ENCODE measurements at places on chromosomes 3 and 15.

- DNase-seq, result peak; percentile 75
Measured at GRCh38 chr3:112979244-112979832, 4.4 kb upstream of the CD200R1 start.

GRCh38 chr3:136473716-136474326, 223.7 kb downstream of the PCCB start:
- DNase-seq, result no peak

DNA sequence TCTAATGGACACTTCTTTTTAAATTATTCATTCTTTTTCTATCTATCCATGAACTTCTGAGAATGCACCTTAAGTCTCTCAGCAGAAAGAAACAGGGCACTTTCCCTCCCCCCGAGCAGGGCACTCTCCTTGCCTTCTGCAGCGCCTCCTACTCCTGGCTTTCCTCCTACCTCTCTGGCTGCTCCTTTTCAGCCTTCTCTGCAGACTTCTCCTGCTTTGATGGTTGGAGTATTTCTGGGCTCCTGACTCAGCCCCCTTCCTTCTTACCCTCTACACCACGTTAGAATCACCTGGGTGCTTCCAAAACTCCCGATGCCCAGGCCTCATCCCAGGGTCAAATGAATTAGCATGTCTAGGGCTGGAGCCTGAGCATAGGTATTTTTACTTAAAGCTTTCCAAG, 3.4 kb downstream of the SCN5A start:
- no peak for DNase-seq

- peak; percentile 10 for DNase-seq
Measured at GRCh38 chr3:32882603-32883025, 64.8 kb downstream of the TRIM71 start.

- no peak for DNase-seq
Measured at GRCh38 chr15:62626903-62627302, 415.6 kb upstream of the TPM1 start.

DNA sequence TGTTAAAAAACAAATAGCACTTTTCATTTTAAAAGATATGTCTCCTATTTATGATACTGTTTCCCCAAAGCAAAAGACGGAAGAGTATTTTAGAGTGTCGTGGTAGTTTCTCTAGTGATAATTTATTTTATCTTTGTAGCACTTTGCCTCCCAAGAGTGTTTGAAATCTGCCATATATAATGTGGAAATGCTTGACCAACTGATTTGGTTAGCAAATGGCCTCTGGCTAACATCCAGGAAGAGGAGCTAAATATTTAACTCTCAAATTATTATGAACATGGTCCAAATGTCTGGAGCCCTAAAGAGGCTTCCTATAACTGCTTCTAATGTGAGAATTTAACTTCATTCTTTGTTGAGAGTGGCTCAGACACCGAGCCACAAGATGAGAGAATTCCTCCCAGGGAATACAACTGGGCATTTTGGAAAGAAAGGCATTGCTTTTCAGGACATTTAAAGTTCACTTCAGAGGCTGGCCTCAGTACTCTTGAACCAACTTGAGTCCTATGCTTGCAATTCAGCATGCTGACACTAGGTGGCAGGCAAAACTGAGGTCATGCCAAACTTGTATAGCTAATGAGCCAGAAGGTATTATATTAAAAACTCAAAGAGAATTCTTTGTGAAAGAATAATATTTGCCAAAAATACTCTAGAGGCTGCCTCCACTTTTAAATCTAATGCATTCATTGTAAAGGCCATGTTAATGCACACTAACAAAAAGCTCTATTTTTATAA, 104.5 kb downstream of the RARB start:
- no peak for DNase-seq

- DNase-seq, result no peak
Measured at GRCh38 chr3:183491923-183492848, 63.3 kb downstream of the KLHL6 start.

- DNase-seq, result no peak
Measured at GRCh38 chr3:100796556-100796955, 87.3 kb downstream of the TFG start.

DNA sequence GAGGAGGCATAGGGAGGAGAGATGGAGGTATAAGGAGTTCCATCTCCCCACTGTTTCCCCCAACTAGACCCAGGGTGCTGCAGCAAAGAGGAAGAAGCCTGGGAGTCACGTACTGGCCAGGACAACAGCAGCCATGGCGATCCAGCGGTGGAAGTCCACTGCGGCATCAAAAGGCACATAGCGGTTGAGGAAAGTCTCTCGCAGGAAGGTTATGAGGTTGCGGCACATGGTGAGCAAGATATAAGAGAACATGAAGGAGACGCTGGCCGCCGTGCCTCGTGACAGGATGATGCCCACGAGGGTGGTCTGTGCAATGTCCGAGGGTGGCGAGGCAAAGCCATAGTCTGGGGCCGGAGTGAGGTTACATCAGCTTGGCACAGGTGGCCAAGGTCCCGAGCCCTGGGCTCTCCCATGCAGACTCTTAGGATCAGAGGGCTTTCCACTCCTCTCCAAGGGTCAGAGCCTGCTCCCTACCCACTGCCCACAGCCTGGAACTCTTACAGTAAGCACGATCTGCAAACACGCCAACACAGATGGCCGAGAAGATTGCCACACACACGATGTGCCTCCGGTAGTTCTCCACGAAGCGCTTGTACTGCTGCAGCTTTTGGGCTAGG, 14.3 kb downstream of the DUOX2 start:
- DNase-seq, result no peak

GRCh38 chr15:58038426-58039078, 27.0 kb downstream of the ALDH1A2 start:
- DNase-seq, result no peak

GRCh38 chr15:85865070-85865684, 70.5 kb upstream of the KLHL25 start:
- DNase-seq, result no peak

- no peak for DNase-seq
Measured at GRCh38 chr3:73745526-73746191, 120.9 kb upstream of the PDZRN3 start.

- no peak for DNase-seq
Measured at GRCh38 chr3:4744405-4745234, 234.6 kb upstream of the BHLHE40 start.

DNA sequence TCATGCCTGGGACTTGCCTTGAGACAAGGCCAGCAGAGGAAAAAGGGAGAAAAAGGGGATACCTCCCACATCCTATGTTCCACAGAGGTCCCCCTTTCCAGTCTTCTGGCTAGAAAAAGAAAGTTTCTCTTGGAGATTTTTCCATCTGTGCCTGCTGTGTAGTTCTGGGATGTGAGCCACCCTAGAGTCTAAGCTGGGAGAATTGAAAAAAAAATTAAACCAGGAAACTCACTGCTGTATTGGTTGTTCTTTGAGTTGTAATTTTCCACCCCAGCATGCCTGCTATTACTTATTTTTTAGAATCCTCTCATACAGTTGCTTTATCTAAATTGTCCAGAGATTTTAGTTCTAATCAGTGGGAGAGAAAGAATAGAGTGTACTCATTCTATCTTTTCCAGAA, 68.4 kb downstream of the SV2B start:
- no peak for DNase-seq

DNA sequence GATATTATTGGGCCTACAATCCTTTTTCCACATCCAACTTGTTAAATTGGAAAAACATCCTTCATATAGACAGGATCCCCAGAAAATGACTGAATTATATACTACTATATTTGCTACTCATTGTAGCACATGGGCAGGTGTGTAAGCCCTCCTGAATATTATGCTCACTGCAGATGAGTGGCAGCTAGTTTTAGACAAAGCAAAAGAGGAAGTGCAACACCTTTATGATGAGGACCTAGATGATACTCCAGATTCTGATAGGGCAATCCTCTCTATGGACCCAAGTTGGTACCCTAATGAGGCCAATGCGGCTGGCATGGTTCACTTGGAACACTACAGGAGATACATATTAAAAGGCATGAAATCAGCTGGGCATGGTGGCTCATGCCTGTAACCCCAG, 119.1 kb upstream of the PLCL2 start:
- no peak for DNase-seq

- DNase-seq, result no peak
Measured at GRCh38 chr3:161409858-161410257, 38.5 kb upstream of the SPTSSB start.

GRCh38 chr3:154356009-154356408, 31.7 kb upstream of the DHX36 start:
- DNase-seq, result no peak

GRCh38 chr3:59788133-59788532, 738.3 kb upstream of the CFAP20DC start:
- DNase-seq, result no peak

DNA sequence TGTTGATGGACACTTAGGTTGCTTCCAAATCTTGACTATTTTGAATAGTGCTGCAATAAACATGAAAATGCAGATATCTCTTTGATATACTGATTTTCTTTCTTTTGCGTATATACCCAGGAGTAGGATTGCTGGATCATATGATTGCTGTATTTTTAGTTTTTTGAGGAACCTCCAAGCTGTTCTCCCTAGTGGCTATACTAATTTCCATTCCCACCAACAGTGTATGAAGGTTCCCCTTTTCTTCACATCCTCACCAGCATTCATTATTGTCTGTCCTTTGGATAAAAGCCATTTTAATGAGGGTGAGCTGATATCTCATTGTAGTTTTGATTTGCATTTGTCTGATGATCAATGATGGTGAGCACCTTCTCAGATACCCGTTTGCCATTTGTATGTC, 12.5 kb downstream of the PATL2 start:
- DNase-seq, result no peak

DNA sequence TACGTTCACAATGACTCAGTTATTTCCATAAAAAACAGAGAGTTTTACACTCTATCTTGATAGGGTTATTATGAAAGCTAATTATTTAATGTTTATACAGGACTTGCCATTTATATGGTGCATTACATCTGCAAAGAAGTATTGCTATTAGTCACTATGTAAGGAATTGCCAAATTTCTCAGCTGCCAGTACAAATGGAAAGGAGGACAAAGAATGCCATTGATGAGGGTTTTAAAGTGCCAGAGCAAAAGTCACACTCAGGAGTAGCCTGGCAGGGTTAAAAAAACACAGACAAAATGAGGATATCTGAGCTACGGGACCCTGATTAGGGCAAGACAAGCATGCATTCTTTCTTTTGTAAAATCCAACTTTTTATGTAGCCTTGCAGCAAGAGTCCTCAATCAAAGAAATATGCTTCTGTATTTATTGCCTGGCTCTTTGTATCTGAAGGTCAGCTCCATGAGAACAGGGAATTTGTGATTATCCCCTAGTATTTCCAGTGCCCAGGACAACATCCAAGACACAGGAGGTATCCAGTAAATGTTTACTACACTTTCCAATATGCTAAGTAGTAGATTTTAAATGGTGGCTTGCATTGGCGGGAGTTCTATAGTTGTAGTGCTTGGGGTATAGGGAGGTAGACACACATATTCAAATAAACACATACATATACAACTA, 1013.6 kb downstream of the ROBO1 start:
- DNase-seq, result no peak

- DNase-seq, result no peak
Measured at GRCh38 chr15:84143753-84144314, 91.7 kb upstream of the GOLGA6L4 start.

DNA sequence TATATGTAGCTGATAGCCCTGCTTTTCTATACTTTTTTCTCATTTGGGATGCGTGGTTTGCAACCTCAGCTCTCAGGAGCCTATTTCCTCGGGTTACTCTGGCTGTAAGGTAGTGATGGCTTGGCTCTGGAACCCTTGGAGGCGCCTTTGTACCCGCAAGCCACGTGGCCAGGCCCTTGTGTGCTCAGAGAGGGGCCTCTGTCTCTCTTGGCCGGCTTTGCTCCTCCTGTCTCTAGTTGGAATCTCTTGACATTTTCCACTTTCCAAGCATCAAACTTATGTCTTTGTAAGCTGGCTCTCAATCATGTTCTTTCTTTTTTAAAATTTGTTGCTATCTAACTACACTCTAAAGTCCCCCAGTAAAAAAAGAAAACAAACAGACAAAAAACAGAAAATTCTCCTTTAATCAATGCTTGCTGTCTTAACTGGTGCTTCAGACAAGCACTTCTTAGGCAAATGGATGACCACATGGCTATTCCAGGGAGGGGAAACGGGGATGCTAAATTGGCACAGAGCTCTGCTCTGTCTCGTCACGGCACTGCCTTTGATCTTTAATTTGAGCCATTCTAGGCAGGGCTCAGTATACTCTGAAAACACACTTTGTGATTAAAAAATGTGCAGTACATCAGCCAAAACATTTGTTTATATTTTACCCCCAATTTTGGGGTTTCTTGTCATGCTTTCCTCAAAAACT, 180.4 kb upstream of the NR2E3 start:
- DNase-seq, result no peak

- no peak for DNase-seq
Measured at GRCh38 chr3:98655666-98656065, 62.3 kb upstream of the CPOX start.

GRCh38 chr3:113136071-113136470, 75.3 kb upstream of the BOC start:
- peak; percentile 3 for DNase-seq

DNA sequence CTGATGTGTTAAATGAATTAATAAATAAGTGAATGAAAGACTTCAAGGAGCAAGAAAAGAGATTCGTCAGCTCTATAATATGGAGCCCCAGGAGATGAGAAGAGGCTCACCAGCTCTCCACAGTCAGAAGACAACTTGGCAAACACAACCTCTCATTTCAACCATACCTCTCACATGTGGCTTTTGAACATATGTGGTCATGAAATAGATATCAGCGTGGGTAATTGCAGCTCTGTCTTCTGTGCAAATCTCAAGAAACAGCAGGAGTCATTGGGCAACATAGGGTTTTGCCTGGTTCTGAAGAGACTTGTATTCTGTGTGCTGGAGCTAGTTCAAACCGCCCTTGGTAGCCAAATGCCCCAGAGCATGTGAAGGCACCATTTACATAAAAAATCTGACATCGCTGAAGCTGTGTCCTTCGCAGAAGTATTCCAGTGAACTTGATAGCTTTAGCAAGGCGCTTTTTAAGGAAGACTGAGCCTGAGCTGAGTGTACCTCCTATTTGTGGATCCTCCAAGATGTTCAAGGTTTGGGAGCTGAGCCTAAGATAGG, 8.4 kb downstream of the CX3CR1 start:
- no peak for DNase-seq

- DNase-seq, result no peak
Measured at GRCh38 chr15:29815000-29815710, 7.1 kb downstream of the TJP1 start.

GRCh38 chr3:141275511-141275910, 43.9 kb downstream of the PXYLP1 start:
- DNase-seq, result no peak

DNA sequence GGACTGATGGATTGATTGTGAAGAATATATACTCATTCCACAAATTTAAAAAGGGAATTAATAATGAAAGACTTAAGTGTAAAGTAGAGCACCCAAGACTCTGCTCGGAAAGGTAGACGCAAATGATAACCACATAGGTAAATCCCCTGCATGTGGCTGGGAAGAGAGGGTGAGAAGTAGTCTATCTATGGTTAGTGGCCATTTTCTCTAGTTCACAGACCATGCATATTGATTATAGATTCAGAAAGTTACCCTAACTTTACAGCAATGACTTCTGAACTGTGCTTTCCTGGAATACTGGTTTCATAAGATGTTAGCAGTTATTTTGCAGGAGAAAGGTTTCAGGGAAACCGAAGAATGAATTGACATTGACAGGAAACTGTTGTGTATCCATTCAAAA, 51.7 kb downstream of the CASR start:
- no peak for DNase-seq

- no peak for DNase-seq
Measured at GRCh38 chr15:86849558-86850285, 770.1 kb downstream of the AGBL1 start.

Measured in CD4-positive, alpha-beta T cell treated with Interferon alpha-2 for 1 hour (primary cell).